Stimulated activated CD4-positive, alpha-beta T cell treated with anti-CD3 and anti-CD28 coated beads, Interleukin-4, amount 100 ng/mL, for 48 hours (primary cell): ENCODE measurements at places on chromosomes 4 and X.

DNA sequence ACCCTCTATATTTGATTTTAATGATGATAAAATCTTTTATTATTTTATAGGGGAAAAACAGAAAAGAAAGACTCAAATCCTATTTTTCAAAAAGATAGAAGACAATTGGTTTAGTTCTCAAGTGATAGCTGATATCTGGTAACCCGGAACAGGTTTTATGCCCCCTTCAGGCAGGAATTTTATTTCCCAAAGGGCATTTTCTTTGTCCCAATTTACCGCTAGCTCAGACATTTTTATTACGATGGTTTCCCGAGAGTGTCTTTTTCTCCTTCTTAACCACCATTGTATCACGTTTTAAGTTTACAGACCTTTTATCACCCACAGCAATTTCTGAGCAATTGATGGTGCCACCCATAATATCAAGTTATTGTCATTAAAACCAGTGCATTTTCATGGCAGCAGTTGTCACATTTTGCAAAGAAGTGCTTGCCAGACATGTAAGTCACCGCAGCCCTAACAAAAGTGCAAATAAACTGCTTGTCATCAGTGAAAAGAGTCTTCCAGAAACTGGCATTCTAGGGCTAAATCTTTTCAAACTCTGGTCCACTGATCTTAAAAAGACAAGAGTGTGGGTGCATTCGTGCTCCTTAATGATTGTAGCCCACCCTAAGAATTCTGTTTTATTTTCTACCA is 204.8 kb upstream of the VCX start:
- no peak for DNase-seq

- no peak for DNase-seq
These were observed 3.0 kb downstream of the PDE6B start for GRCh38 chr4:628311-628741.

GRCh38 chrX:136028383-136028984 is 43.2 kb downstream of the SLC9A6 start:
- DNase-seq, result no peak

GRCh38 chr4:122658818-122659295 is 38.0 kb upstream of the IL21 start:
- DNase-seq, result no peak

DNA sequence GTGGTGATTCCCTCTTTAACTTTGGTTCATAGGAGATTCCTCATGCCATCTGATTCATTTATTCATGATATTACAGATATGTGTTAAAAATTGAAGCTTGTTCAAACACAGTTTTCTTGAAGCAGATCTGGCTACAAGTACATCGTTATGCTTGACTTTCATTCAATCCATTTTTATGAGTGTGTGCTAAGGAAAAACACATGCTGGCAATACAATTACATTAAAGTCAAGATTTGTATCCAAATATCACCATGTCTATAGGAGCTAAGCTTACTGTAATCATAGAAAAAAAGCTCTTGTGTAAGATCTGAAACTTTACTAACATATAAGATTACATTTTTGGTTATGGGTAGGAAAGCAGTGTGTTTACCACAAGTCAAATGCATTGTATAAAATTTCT is 151.8 kb upstream of the FAT1 start:
- DNase-seq, result no peak

- no peak for DNase-seq
These were observed 22.5 kb downstream of the DMD start for GRCh38 chrX:33188881-33189280.

GRCh38 chrX:17655211-17656034 is 81.9 kb upstream of the SCML1 start:
- no peak for DNase-seq

DNA sequence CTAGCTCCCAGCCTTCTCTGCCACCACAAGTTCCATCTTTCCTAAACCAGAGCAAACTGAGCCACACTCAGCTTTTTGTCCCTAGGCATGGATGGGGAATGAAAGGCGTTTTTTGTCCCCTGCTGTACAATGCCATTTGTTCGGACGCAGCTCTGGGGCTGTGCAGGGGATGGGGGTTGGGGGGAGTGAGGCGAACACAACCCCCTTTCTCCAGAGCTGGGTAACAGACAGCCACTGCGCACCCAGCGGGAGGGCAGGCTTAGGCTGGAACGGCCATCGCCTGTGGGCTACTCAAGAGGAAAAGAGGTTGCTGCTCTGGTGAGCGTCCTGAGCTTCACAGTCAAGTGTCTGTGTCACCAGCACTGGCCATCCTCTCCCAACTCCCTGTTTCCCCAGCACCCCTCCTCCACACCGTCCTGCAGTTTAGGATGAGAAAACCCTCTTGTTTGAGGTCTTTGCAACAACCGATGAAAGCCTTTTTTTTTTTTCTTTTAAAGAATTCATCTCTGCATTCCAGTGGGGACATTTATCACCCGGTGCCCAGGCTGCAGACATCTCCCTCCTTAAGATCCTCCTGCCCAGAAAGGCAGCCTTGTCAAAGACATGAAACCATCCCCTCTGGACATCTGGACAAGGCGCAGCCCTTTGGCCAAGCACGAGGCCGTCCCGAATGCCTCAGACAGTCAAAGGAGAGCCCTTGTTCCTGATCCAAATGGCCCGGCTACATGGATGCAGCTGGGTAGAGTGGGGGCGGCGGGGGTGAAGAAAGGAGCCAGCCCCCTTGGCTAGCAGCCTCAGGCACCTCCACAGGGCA is 419.6 kb downstream of the BCOR start:
- DNase-seq, result no peak

DNA sequence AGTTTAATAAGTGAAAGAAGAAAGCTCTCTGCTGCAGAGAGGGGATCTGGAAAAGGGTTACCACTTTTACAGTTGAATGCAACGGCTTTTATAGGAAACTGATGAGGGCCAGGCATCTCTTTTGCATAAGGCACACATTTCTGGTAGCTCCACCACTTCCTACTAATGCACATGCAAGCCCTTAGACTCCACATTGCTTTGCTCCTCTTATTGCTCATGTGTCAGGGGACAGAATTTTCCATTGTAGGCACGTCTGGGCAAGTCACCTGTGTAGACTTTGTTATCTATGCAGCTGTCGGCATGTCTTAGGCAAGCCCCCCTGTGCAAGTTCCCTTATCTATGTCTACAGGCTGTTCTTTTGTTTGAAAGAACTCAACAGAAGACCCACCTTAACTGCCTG is 294.6 kb upstream of the STS start:
- DNase-seq, result no peak

DNA sequence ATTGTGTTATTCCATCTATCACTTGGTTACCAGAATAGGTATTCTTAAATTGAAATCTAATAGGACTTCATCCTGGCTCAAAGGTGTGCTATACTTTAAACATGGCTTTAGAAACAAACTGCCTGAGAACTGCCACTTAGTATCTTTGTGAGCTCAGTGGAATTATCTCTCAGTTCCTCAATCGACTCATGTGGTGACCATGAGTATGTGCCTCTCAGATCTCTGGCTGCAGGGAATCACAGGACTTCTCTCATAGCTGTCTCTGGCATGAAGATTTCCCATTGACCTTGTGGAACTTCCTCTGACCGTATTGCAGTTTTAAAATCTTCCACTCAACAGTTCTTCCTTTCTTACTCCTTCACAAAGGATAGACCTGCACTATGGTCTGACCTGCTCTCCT is 681.9 kb upstream of the BOD1L1 start:
- DNase-seq, result no peak
